ENCODE measurements at places on chromosomes 12 and 14.

DNA sequence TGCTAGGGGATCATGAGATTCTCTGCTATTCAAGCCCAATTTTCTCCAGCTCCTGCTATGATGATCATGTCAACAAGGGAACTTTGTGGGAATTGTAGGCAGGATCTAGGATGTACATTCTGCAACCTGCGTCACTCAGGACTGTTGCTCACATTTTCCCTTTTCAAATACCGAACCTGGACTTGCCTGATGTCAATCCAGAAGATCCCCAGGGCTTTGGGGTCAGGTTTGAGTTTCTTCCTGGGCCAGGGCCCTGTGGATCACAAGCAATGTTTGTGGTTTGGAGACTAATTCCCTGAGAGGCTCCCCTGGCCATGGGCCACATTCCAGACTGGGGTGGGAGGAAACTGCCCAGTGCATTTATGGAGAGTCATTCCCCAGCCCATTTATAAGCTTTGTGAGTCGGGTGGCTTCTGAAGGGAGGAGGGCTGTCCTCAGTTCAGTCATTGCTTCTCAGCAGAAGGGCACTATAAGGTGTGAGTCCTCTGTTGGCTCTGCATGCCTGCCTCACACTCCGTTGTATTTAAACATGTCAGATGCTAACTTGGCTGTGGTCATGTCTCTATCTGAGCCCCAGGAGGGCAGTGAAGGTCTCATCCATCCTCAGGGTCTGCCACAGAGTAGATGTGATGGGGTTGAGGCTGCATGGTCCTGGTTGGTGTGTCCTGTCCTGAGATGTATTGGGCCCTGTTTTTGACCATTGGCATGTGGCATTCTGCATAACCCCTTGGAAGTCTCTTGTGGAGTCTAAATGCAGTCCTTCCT is 6.5 kb downstream of the KRT86 start:
- peaks cover 4% of the 10 kb centered on the region for H3K4me1 ChIP-seq
- H3K27me3 ChIP-seq, result peaks cover 40% of the 10 kb centered on the region
- H3K27ac ChIP-seq, result no peak overlapping the region
- DNase-seq, result no peak

DNA sequence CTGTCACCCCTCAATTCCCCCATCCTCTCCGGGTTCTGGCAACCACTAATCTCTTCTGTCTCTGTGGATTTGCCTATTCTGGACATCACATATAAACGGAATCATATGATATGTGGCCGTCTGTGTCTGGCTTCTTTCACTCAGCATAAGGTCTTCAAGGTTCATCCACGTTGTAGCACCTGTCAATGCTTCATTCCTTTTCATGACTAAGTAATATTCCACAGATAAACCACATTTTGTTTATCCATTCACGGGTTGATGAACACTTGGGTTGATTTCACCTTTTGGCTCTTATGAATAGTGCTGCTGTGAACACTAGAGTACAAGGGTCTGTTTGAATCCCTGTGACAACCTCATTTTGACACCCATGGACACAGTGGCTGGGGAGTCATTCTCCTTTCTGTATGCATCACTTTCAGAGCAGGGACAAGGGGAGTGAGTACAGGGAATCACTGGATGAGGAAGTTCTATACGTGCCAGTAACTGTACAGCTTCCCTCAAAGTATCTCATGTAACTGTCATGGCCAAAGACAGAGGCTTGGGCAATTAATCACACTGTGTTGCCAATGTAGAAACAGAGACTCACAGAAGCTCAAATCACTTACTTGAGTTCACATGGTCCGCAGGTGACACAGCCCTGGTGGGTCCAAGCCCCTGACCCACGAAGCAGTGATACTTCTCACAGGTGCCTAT is 10.9 kb upstream of the TESC start:
- peaks cover 3% of the 10 kb centered on the region for H3K4me1 ChIP-seq
- no peak for DNase-seq
- H3K27ac ChIP-seq, result no peak overlapping the region
- H3K4me3 ChIP-seq, result no peak overlapping the region
- H3K36me3 ChIP-seq, result no peaks in the 10 kb centered on the region

DNA sequence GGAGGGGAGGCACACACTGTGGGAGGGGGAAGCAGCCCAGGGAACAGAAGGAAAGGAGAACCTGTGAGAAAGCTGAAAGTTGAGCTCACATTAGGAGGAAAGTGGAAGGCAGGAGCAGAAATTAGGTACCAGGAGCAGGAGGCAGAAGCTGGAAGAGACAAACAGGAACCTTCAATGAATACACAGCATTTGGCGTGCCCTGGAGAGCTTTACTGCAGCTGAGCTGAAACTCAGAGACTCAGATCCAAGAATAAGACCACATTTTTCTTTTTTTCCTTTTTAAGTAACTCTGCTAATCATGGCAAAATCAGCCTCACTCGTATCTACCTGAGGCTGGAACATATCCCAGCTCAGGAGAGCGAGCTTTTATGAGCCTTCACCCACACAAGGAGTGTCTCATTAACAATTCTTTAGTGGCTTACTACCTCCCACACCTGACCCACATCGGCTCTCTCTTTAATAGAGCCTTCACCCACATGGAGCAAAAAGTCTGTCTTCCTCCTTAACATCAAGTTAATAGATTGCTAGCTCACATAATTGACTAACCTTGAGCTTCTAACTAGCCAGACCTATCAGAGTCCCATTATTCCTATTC is 18.2 kb upstream of the CERS5 start:
- no peaks in the 10 kb centered on the region for H3K36me3 ChIP-seq
- peaks cover 13% of the 10 kb centered on the region for H3K4me1 ChIP-seq
- H3K27ac ChIP-seq, result no peak overlapping the region
- DNase-seq, result no peak
- no peak overlapping the region for H3K4me3 ChIP-seq

GRCh38 chr12:31714406-31715271 is 14.2 kb downstream of the AMN1 start:
- peak overlapping the region; percentile 85 for H3K27ac ChIP-seq
- H3K4me3 ChIP-seq, result peak overlapping the region; percentile 32
- H3K27me3 ChIP-seq, result no peaks in the 10 kb centered on the region
- peaks cover 64% of the 10 kb centered on the region for H3K4me1 ChIP-seq
- DNase-seq, result no peak

All from activated B cell treated with CpG ODN at 0.5 μM for 24 hours (primary cell).